NCI-H510A (cell line): ENCODE measurements at places on chromosomes 11 and 22.
A peak's percentile ranks its signal among the peaks of the same experiment; 100 is the strongest.

DNA sequence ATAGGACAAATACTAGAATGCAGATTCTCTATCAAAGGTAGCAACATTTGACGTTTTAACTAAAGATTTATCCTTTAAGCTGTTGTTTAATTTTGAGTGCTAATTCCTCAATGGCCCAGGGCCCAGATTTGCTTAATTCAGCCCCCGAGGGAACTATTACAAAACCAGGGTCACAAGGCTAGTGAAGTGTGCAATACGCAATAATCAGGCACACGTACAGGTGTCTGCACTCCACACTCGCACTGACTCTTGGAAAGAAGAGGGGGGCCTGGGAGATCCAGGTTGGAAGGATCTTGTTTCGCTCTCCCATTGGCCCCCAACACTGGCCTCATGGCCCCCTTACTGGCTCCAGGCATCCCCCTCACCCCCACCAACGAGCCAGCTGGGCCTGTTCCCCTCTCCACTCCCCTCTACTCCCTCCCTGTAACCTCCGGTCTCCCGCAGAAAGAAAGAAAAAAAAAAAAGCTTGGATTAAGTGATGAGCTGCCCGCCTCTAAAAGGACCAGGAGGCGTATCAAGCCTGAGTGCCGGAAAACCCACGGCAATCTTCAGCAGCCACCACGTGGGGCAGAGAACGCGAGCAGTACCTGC, 2.2 kb upstream of the KIRREL3 start:
- no peak for DNase-seq

DNA sequence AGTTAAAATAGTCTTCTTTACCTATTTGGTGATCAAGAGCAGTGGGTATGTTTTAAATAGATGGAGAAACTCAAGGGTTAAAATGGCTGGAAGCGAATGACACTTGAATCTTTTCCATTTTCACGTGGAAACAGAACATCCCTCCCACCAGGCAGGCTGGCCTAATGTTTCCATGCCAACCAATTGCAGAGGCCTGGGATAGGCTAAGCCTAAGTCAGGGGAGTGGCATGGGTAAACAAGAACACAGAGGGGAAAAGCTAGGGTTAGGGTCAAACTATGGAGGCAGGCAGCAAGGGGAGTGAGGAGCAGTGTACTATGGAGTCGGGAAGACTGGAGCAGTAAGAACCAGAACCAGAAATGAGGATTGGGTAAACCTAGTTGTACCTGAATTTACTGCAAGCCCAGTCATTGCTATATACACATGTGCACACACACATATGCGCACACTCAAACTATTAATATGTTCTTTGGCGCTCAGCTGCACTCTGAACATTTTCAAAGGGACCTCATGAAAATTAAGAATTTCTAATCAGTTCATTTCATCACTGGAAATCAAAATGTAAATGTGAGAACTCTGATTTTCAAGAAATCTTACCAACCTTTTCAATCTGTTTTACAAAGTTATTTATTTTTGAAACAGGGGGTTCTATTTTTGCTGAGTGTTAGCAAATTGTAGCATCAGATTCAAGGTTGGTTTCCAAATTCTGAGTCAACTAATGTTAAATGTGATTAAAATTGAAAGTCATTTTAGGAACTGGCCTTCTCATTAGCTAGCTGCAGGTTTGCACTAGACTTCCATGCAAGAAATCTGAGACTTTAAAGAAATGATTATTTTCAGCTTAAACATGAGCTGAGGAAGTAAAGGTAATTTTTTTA, 327.0 kb upstream of the CCDC90B start:
- peak; percentile 35 for DNase-seq

DNA sequence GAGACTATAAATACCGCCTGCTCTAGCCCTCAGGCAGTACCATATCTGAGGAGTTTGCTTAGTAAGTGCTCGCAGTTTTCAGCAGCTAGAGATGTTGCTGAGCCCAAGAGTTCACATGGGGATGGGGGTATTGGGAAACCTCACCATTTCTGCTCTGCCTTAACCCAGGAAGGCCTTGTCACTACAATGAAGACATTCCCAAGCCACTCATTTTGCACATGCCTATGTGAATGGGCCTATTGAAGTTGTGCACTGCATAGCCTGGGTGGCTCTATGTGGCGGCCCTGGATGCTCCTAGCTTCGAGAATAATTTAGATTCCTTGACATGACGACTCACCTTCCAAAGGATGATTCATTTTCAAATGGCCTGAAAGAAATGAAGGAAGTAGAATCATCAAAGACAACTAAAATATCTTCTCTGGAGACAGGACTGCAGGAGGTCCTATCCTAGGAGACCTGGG, 163.4 kb downstream of the ADAMTS15 start:
- no peak for DNase-seq

- no peak for DNase-seq
These were observed 75.8 kb downstream of the CCDC34 start for GRCh38 chr11:27287205-27287604.

GRCh38 chr11:30798547-30799236, 212.5 kb upstream of the MPPED2 start:
- DNase-seq: no peak

DNA sequence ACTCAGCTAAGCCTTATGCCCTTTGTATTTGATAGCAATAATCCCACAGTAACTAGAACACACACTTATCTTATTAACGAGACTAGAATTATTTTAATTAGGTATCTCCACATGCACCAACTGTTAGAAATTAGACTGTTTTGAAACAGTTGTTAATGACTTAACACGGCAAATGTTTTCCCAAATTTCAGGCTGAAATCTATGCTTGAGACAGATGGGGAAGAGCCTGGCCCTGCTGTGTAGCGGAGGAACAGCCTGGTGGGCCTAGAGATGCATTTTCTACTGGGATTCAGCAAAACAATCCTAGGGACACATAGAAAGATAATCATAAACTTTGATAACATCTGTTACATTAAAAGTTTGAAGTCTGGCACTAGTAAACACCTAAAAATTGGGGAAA, 273.4 kb downstream of the TTC28 start:
- no peak for DNase-seq

GRCh38 chr11:44842220-44842619, 108.5 kb downstream of the TP53I11 start:
- no peak for DNase-seq

- no peak for DNase-seq
These were observed 152.3 kb upstream of the LARGE1 start for GRCh38 chr22:34072585-34072984.

GRCh38 chr11:40271361-40271760, 1188.1 kb downstream of the LRRC4C start:
- no peak for DNase-seq

DNA sequence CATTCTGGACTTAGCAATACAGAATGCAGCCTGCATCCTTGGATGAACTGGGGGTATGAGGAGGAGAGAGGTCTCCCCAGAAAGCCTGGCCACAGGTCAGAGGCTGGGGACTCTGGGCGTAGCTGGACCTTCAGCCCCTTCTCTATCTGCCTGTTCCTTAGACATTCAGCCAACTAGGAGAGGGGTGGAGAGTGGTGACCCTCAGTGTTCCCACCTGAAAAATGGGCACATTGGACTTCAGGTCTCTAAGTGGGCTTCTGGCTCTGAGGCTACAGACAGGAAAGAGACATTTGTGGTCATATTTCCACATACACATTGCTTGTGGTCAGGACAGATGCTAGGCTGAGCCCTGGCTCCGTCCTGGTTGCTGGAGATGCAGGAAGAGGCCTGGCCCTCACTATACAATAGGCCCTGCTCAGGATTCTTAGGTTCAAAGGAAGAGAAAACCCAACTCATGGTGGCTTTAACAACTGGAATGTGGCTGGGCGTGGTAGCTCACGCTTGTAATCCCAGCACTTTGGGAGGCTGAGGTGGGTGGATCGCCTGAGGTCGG, 30.1 kb upstream of the CBX7 start:
- DNase-seq: no peak

- no peak for DNase-seq
These were observed 4.2 kb downstream of the VPS26B start for GRCh38 chr11:134228625-134229024.

DNA sequence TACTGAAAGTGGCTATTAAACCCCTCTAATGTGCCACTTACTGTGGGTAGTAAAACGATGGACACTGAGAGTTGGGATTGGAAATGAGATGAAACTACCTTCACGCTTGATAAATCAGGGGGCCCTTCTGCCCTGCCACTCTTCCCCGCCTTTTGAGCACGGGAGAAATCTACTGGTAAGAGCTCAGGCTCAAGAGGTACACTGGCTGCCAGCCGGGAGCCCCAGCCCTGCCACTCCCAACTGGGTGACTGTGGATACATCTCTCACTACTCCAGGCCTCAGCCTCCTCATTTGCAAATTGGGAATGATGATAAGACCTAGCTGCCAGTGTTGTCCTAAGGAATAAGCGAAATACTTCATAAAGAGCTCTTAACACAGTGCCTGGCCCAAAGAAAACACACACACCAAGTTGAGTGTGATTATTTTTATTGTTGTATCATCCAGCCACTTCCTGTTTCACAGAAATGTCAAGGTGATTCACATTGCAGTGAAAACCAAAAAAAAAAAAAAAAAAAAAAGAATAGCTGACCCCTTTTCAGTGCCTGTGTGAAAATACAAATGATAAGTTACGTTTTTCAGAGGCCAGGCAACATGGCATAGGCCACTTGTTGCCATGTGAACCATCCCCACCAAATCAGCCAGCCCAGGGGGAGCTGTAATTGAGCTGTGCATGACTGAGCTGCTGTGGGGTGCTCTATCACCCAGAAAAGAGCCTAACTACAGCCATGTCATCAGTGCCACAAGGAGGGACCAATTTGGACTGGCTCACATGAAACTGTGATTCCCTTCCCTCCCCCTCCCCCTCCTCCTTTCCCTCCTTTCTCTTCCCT, 4.4 kb upstream of the ZNRD2 start:
- no peak for DNase-seq

DNA sequence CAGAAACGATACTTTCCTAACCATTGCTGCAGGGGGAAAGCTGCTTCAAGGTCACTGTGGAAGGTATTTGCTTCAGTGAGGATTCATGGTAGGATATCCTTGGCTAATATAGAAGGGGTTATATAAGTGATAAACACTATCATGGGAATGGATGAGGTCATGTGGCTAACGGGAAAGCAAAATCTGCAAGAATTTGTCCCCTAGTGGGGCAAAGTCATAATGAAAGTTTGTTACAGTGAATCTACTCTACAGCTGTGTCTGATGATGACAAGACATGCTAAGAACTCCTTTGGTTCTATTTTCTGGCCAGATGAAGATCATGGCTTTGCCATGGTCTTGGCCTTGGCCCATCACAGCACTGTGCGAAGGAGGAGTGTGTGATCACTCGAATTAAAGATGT, 13.8 kb downstream of the MMP20 start:
- no peak for DNase-seq

DNA sequence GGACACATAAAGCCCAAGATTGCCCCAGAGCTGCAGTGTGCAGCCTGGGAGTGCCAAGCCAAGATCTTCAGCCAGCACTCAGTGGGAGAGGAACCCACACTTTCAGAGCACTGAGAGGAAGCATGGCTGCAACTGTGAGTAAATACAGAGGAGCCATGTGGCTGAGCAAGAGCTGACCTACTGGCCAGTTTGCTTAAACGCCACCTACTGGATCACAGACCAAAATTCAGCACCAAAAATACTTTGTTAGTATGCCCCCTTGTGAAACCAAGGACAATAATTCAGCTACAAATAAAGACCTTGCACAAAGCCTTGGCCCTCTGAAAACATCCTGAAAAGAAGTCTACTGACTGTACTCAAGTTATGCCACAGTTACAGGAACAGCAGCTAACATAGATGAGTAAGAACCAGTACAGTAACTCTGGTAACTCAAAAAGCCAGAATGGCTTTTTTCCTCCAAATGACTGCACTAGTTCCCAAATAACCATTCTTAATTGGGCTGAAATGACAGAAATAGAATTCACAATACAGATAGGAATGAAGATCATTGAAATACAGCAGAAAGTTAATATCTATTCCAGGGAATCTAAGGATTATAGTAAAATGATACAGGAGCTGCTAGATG, 10.1 kb upstream of the OR4A15 start:
- DNase-seq: no peak

DNA sequence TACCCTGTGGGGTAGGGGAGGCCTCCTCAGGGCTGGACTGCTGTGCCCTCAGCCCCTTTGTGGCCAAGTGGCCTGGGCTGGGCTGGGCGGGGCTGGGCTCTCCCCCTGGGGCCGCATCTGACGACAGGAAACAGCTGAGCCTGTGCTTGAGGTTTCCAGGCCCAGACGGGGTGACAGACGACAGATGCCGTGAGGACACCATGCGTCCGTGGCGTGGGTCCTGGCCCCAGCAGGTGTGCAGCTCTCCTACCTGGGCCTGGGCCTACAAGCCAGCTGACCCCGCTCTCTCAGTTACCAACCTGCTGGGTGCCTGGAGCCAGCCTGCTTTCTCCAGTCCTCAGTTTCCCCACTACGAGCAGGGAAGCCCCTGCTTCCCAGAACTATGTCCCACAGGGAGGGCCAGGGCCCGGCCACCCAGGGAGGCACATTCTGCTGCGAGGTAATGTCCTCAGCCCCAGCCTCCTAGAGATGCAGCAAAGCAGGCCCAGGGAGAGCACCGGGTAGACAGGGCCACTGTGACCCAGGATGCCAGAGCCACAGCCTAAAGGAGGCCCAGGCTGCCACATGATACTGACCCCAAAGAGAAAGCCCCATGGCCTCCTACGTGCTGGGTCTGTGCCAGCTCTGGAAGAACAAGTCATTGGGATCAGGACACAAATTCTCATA, 181.3 kb downstream of the IGLL1 start:
- no peak for DNase-seq

GRCh38 chr11:78825591-78826020, 250.9 kb upstream of the NARS2 start:
- DNase-seq: no peak

GRCh38 chr22:23767673-23768548, at the start of gene CHCHD10:
CHCHD10 (minus strand) TSS chr22:23767972; CDS start chr22:23767874, 98 bp downstream.
- DNase-seq: peak; percentile 59

GRCh38 chr11:35127619-35128018, 11.4 kb upstream of the CD44 start:
- no peak for DNase-seq

- DNase-seq: peak; percentile 71
These were observed 20.1 kb downstream of the ADA2 start for GRCh38 chr22:17199003-17199731.

GRCh38 chr11:128549256-128549944, 38.0 kb downstream of the ETS1 start:
- DNase-seq: no peak

- no peak for DNase-seq
These were observed 24.7 kb downstream of the GTPBP1 start for GRCh38 chr22:38730411-38730871.

DNA sequence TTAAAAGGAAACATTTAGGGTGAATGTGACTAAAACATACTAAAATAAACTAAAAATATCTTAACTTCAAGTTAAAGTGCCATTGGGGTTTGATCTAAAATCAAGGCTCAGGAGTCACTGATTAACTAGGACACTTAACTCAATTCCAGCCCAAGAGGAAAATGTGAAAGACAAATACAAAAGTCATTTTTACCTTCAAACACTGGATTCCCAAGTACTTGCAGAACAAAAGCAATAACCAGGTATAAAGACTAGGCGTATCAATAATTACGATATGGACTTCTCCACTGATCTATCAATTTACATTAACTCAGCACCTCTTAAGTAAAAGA, 15.6 kb downstream of the ALKBH8 start:
- DNase-seq: no peak

- DNase-seq: no peak
These were observed 137.3 kb downstream of the WNT11 start for GRCh38 chr11:76069001-76069400.
